ENCODE measurements at places on chromosomes 11 and 22. TPM values are rescaled to one million over a fixed set of nuclear protein-coding genes. Genes with fewer than 3 reads are reported as not detected.

GRCh38 chr11:94111241-94111640 lies 17.4 kb upstream of the PANX1 start:
- no peak for DNase-seq
- H3K36me3 ChIP-seq = no peaks in the 10 kb centered on the region
- no peak overlapping the region for H3K4me3 ChIP-seq

DNA sequence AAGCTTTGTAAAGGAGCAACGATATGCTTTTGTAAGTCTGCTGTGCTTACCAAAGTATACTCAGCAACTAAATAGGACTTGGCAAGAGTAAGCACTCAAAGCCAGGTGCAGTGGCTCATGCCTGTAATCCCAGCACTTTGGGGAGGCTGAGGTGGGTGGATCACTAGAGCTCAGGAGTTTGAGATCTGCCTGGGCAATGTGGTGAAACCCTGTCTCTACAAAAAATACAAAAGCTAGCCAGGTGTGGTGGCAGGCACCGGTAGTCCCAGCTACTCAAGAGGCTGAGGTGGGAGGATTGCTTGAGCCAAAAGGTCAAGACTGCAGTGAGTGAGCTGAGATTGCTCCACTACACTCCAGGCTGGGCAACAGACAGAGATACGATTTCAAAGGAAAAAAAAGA lies 67.5 kb downstream of the PAK1 start:
- no peak overlapping the region for H3K27ac ChIP-seq
- peaks cover 37% of the 10 kb centered on the region for H3K36me3 ChIP-seq
- no peak overlapping the region for H3K4me3 ChIP-seq
- peaks cover 53% of the 10 kb centered on the region for H3K4me1 ChIP-seq

- no peak overlapping the region for H3K4me3 ChIP-seq
- DNase-seq = peak; percentile 1
- no peaks in the 10 kb centered on the region for H3K36me3 ChIP-seq
Measured at GRCh38 chr22:48782326-48782725, 1045.3 kb downstream of the BRD1 start.

GRCh38 chr22:30400159-30400558 lies 3.3 kb downstream of the SEC14L2 start:
- peaks cover 20% of the 10 kb centered on the region for H3K4me1 ChIP-seq
- H3K27ac ChIP-seq = no peak overlapping the region
- no peak overlapping the region for H3K4me3 ChIP-seq
- no peak for DNase-seq
- H3K27me3 ChIP-seq = peaks cover 27% of the 10 kb centered on the region
- no peaks in the 10 kb centered on the region for H3K36me3 ChIP-seq

DNA sequence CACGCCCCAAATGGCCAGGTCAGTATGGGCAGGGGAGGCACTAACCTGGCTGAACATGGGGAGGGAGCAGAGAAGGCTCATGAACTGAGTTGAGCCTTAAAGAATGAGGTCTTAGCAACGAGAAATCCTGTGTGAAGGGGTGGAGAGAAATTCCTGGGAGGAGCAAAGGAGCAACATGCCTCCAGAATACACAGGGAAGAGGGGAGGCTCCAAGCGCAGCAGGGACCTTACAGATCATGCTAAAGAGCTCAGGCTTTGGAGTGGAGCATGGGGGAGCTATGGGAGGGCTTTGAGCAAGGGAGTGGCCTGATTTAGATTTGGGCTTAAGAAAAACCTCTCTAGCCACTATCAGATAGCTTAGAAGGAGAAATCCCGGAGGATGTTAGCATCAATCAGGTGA lies 88.1 kb downstream of the MN1 start:
- H3K27me3 ChIP-seq = no peaks in the 10 kb centered on the region
- peaks cover 9% of the 10 kb centered on the region for H3K4me1 ChIP-seq
- H3K36me3 ChIP-seq = no peaks in the 10 kb centered on the region
- DNase-seq = no peak
- no peak overlapping the region for H3K27ac ChIP-seq

- peaks cover 10% of the 10 kb centered on the region for H3K27me3 ChIP-seq
- H3K4me1 ChIP-seq = peaks cover 3% of the 10 kb centered on the region
- DNase-seq = no peak
- H3K36me3 ChIP-seq = no peaks in the 10 kb centered on the region
- H3K4me3 ChIP-seq = no peak overlapping the region
Measured at GRCh38 chr11:123174196-123175183, 20.6 kb downstream of the CLMP start.

- DNase-seq = no peak
- no peaks in the 10 kb centered on the region for H3K36me3 ChIP-seq
- H3K27ac ChIP-seq = no peak overlapping the region
- H3K27me3 ChIP-seq = peaks cover 21% of the 10 kb centered on the region
- no peak overlapping the region for H3K4me3 ChIP-seq
- H3K4me1 ChIP-seq = peaks cover 24% of the 10 kb centered on the region
Measured at GRCh38 chr11:118612378-118612777, 5.0 kb downstream of the PHLDB1 start.

DNA sequence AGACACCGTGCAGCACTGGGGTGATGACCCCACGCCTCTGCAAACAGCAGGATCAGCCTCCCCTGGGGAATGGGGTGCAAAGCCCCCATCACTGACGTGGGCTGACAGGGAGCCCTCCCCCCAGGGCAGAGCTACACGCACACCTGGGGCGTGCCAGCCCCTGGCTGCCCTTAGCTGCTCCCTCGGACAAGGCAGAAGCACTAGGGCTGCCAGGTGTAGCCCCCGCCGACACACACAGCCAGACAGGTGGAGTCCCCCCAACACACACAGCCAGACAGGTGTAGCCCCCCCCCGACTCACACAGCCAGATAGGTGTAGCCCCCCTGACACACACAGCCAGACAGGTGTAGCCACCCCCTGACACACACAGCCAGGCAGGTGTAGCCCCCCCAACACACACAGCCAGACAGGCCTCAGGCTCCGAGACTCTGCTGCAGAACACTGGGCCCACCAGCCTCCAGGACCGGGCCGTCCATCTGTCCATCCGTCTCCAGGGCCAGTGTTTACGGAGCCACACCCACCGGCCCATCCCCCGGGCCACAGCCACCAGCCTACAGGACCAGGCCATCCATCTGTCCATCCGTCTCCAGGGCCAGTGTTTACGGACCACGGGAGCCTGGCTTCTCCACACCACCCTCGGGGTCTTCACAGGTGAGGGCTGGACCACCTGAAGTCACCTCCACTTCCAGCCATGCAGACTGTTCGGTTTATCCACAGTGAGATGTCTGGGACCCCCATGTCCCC lies 3.5 kb downstream of the ANO9 start:
- H3K27me3 ChIP-seq = no peaks in the 10 kb centered on the region
- H3K36me3 ChIP-seq = no peaks in the 10 kb centered on the region
- H3K4me1 ChIP-seq = peaks cover 39% of the 10 kb centered on the region
- DNase-seq = no peak
- no peak overlapping the region for H3K4me3 ChIP-seq

GRCh38 chr22:22689621-22690345 lies 45.4 kb downstream of the GGTLC2 start:
- H3K36me3 ChIP-seq = no peaks in the 10 kb centered on the region
- H3K27ac ChIP-seq = no peak overlapping the region
- H3K4me3 ChIP-seq = no peak overlapping the region
- H3K4me1 ChIP-seq = no peaks in the 10 kb centered on the region
- DNase-seq = no peak
- no peaks in the 10 kb centered on the region for H3K27me3 ChIP-seq

DNA sequence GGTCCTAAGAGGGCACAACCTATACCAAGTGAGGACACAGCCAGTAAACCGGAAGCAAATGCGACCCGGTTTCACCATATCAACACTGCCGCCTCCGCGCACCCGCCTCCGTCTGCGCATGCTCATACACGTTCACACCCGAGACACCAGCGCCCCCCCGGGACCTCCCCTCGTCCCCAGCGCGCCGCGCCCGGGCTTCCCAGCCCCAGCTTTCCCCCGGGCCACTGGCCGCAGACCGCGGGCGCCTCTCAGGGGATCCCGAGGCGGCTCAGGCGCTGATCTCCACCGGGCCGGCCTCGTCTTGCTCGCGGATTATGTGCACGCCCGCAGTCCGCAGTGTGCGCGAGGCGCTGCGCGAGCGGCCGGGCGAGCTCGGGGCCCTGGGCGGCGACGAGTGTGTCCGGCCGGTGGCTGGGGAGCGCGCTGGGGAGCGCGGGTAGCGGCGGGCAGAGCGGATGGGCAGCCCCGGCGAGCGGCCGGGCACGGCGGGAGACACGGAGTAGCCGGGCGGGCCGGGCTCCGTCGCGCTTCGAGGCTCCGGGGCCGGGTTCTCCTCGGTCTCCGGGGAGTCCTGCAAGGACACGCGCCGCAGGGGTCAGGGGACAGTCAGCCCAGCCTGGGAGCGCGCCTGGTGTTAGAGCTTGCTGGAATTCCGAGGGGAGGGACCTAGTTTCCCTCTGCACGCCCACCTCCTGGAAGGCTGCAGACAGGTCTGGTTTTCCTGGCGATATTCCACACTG lies 2.0 kb downstream of the HEPN1 start:
- no peak overlapping the region for H3K4me3 ChIP-seq
- DNase-seq = peak; percentile 87
- no peak overlapping the region for H3K27ac ChIP-seq

DNA sequence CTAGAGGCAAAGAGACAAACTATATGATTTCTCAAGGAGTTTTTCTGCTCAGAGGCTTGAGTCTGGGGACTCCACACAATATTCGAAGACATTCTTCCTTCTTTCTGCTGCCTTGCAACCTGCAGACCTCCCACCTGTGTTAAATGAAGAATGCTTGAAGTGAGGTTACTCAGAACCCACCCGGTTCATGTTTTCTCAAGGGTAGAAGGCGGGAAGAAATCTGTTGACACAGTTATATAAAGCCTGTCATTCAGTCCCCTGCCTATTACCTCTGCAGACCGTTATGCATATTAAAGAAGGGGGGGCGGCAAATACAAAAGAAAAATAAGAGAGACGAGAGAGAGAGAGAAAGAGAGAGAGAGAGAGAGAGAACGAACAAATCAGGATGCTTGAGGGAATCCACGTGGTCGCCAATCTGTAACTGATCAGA lies 2.2 kb upstream of the KMT2A start:
- no peak for DNase-seq
- peaks cover 3% of the 10 kb centered on the region for H3K36me3 ChIP-seq
- H3K4me3 ChIP-seq = peak overlapping the region; percentile 88
- peaks cover 7% of the 10 kb centered on the region for H3K27me3 ChIP-seq

DNA sequence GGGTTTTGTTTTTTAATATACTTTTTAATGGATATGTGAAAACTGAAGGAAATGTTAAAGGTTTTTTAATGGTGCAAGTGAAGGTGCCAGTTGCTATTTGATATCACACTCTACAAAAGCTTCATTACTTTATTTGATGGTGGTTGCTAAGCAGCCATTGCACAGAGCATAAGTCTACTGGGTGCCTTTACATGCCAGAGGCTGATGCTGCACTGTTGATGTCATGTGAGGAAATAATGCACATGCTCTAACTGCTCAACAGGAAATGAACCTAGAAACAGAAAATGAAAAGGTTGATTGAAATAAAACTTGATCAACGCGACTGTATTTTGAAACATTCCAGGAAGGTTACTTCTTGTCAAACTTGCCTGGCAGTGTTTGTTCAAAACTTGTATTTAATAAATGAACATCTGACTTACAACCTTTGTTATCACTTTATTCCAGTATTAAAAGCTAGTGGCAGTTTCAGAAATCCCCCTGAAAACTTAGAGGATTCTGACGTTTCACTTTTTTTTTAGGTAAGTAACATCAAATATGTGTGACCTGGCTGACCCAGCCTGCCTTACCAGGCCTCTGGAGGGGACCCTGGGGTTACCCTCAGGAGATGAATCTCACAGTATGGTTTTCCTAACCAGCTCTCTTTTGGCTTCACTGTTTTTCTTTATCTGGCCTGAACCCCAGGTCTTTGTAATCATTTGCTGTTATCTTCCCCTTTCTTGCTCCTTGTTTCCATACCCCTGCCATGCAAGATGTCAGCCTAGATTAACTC lies 2.4 kb upstream of the ATP5MG start:
- H3K4me3 ChIP-seq = peak overlapping the region; percentile 93
- H3K4me1 ChIP-seq = peaks cover 71% of the 10 kb centered on the region
- H3K27me3 ChIP-seq = no peaks in the 10 kb centered on the region
- peak overlapping the region; percentile 99 for H3K27ac ChIP-seq
- DNase-seq = peak; percentile 82
- peaks cover 35% of the 10 kb centered on the region for H3K36me3 ChIP-seq

DNA sequence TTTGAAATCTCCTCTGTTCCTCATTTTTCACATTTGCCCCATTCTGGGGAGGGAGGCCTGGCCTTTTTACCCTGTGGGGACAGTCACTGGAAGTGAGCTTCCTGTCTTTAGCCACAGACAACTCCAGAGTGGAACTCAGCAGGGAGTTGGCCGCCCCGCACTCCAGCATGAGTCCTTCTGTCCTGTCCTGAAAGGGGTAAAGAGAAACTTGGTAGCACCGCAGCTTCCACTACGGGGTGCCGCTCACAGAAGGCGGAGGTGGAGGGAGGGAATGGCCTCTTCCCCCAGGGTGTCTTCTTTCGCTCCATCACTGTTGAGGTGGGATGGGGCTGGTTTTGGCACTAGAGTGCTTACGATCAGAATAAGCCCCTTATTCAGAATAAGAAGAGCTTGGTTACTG lies 132.2 kb downstream of the ST3GAL4 start:
- H3K4me3 ChIP-seq = no peak overlapping the region
- H3K27me3 ChIP-seq = peaks cover 3% of the 10 kb centered on the region
- DNase-seq = no peak

- peaks cover 3% of the 10 kb centered on the region for H3K27me3 ChIP-seq
- H3K4me1 ChIP-seq = no peaks in the 10 kb centered on the region
- no peak overlapping the region for H3K27ac ChIP-seq
- no peaks in the 10 kb centered on the region for H3K36me3 ChIP-seq
Measured at GRCh38 chr22:49436056-49436455, 391.6 kb downstream of the BRD1 start.

GRCh38 chr11:73376803-73377629 lies 817 bp downstream of the RELT start:
- H3K4me3 ChIP-seq = peak overlapping the region; percentile 97
- peak; percentile 87 for DNase-seq
- no peaks in the 10 kb centered on the region for H3K27me3 ChIP-seq
- H3K4me1 ChIP-seq = peaks cover 51% of the 10 kb centered on the region

Gene VWA5A
- 4.8 TPM for total RNA-seq

Gene BEST1
- not detected for total RNA-seq

Gene MS4A12
- total RNA-seq = not detected

Gene PLAAT5
- 0.19 TPM for total RNA-seq

Gene CSF2RB
- 26.9 TPM for total RNA-seq

Gene CD3G
- total RNA-seq = 218 TPM

Gene ZNHIT2
- total RNA-seq = 10.5 TPM
